ENCODE measurements at places on chromosomes 6 and 20.
A peak's percentile ranks its signal among the peaks of the same experiment; 100 is the strongest.

DNA sequence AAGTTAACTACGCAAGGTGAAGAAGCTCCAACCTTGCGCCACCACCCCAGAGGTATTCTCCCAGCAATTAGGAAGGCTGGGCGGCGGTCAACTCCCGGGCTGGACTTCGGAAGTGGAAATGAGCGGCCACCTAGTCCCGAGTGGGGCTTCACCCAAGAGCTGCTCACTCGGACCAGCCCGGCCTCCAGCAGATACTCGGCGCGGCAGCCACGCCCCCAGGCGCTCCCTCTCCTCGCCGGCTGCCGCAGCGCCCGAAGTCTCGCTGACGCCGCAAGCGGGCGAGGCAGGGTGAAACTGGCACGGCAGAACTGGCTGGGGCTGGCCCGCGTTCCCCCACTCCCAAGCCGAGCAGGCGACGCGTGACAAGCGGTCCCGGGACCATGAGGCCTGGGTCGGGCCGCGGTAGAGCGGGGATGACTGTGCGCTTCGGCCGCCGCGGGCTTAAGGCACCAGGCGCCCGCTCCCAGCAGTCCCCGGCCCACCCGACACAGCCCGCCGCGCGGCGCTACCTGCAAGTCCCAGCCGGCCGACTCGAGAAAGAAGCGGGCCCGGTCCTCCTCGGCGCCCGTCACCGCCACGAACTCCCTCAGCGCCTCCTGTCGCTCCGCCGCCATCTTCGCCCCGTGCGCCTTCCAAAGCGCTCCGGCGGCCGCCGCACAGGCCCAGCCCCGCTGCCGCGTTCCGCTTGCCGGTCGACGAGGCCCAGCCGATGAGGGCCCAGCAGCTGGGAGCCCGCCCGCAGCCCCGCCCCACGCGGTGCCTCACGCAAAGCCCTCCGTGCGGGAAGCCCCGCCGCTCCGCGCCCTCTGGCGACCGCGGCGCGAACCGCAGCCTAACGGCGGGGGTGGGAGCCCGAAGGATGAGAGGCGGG lies at the start of gene NSFL1C:
Gene NSFL1C, minus strand, starts transcription at position 639 of the 871 bp plus-strand sequence. Its CDS starts 25 bp downstream, at position 614.
- peak; percentile 97 for DNase-seq

DNA sequence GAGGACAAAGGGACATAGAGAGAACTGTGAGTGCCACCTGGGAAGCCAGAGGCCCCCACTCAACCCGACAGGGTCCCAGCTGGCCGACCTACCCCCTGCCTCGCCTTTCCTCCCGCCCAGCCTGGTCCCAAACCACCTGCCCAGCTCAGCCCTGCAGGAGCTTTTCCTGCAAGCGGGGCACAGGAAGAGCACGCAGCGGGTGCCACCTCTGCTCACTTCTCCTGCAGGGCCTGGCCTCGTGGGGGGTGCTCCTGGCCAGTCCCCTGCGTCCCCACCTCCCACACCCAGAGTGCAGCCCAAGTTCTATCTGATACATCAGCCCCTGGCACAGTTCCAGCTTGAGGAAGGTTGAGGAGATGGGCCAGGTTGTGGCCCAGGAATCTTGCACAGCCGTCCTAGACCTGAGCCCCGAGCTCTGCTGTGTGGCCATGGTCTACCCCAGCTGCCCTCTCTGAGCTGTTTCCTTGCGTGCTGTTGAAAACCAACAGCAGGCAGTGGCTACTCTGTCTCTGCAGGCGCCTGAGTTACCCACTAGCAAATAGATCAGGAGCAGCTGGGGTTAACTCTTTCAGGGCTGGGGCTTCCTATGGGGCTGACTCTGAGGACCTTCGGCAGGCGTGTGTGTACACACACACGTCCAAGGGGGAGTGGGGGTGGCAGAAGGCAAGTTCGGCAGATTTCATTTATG lies 1.7 kb downstream of the NECAB3 start:
- DNase-seq, result no peak

DNA sequence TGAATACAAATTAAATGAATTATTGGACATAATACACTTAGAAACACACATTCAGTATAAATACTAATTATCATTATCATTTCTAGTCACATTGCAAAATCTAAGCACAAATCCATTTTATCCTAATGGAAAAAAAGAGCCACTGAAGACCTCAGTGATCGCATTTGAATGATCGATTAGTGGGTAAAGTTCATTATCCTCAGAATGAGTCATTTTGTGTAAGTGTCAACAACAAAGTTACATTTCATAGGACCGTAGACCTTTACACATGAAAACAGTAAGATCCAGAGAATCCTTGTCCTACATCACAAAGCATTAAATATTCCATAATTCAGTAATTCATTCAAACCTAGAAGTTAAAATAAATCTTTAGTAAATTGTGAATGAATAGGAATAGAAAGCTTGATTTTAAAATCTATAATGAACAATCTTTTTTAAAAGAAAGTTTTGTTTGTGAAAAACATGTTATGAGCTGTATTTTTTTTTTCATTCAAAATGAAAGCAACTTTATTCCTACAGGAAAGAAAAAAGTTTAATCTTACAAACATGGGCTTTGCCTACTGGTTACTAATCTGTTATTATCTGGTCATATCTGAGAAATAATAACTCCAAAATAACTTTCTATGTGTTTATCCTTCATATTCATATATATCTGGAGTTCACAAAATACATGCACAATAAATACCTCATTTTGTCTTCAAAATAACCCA lies 33.7 kb downstream of the ROS1 start:
- no peak for DNase-seq

- no peak for DNase-seq
Measured at GRCh38 chr6:156617941-156618340, 159.2 kb upstream of the ARID1B start.

GRCh38 chr6:4975506-4975905 lies 28.3 kb downstream of the RPP40 start:
- no peak for DNase-seq

GRCh38 chr20:49635166-49635565 lies 67.2 kb upstream of the PTGIS start:
- no peak for DNase-seq

GRCh38 chr6:52261229-52261628 lies 16.9 kb upstream of the IL17F start:
- DNase-seq, result no peak

DNA sequence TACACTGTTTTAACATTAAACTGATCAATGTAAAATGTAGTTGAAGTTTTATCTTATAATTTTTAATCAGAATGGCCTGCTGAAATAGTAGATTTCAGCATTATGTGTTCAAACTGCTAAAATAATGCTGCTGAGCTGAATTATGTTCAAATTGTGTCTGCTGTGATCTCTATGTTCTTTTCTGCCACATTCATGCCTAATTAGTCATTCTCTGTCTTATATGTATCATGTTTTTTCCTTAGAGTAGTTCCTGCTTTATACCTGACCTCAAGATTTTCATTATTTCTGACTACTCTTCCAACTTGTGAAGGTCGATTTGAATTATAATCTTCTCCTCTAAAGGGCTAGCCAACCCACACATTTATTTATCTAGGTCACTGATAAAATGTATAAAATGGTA lies 476.7 kb upstream of the EPHA7 start:
- no peak for DNase-seq

DNA sequence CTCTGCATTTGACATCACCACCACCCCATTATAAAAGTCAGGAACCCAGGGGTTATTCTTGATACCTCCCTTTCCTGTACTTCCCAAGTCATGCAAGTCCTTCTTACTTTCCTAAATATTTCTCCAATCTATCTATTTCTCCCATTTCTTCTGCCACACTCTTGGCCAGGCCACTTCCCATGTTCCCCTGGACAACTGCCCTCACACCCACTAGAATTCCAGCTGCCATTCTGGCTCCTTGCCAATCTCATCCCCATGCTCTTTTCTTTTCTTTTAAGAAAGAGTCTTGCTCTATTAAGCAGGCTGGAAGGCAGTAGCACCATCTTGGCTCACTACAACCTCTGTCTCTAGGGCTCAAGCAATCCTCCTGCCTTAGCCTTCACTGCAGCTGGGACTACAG lies 15.2 kb downstream of the DEFB132 start:
- DNase-seq, result no peak

DNA sequence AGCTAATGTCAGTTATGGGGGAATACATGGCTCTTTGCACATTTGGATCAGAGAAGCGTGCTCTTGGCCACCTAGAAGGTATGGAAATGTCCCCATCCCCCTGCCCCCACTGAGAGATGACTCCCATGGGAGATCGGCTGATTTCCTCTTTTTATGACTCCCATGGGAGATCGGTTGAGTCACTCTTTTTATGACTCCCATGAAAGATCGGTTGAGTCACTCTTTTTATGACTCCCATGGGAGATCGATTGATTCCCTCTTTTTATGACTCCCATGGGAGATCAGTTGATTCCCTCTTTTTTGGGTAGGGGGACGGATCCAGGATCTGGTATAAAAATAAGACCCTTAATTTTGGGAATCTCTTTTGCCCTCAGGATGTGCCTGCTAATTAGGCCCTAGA lies 10.3 kb upstream of the TAAR9 start:
- DNase-seq, result no peak

- DNase-seq, result no peak
Measured at GRCh38 chr6:33759887-33760629, 13.4 kb upstream of the IP6K3 start.

DNA sequence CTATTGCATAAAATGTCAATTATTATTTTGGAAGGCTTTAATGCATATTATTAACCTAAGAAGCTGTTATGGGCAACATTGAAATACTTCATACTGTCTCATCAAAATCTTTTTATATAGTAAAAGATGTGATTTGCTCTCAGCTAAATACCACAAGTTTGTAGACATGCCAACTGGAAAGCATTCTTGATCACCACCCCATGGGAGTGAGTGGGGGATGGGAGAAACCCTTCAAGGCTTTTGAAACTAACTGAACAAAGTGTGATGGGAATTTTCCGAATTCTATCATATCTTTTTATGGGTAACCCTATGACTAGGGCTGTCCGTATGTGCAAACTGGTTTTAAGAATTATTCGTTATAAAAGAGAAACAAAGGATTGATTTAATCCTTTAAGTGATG lies 377.3 kb upstream of the JAG1 start:
- DNase-seq, result no peak

- no peak for DNase-seq
Measured at GRCh38 chr20:23622839-23623343, 14.9 kb downstream of the CST3 start.

GRCh38 chr6:149701714-149702113 lies 16.2 kb downstream of the LATS1 start:
- no peak for DNase-seq

DNA sequence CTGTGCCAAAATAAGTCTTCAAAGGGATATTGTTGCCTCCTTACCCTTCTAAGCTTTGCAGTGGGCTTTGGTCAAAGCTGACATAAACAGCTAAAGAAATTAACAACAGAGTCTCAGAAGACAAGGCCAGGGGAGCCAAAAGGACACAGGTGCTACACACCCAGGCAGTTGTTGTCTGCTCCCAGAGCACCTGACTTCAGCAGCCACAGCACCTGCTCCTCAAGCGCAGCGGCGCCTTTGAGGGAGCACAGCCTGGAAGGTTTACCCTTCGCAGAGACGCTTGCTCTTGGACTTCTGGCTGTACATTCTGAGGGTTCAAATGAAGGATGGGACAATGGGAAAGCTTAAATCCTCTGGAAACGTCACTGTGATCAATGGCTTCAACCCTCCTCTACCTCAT lies 16.6 kb downstream of the B4GALT5 start:
- DNase-seq, result no peak

DNA sequence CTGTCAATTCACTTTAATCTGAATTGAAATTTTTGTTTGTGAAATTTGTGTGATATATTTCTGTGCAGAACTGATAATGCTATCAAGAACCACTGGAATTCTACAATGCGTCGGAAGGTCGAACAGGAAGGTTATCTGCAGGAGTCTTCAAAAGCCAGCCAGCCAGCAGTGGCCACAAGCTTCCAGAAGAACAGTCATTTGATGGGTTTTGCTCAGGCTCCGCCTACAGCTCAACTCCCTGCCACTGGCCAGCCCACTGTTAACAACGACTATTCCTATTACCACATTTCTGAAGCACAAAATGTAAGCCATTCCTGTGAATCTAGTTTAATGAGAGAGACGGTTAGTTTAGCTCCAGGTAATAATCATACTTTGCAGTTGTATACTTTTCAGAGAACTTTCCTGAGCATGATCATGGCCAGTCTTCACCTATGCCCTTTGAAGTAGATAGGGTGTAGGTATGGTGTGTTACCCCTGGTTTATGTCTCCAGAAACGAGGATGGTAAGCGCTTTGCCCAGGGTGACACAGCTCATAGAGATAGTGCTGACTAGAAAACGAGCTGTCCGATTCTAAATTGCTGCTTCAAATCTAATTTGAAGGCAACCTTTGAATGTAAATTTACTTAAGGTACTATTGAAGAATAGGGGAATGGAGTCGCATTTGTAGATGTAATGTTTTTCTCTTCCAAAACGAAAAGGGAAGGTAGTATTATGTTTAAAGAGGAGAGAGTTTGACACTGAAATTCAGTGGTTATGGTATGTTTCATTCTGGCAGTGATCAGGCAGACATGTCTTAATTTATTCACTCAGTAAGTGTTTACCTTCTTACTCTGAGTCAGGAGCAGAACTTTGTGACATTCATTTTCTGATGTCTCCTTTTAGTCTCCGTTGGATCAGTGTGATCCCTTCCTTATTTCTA lies 11.4 kb downstream of the MYB start:
- DNase-seq, result no peak

- no peak for DNase-seq
Measured at GRCh38 chr6:84763003-84763885, 1.2 kb downstream of the TBX18 start.

GRCh38 chr6:164533045-164533362 lies 776.4 kb downstream of the C6orf118 start:
- DNase-seq, result no peak

DNA sequence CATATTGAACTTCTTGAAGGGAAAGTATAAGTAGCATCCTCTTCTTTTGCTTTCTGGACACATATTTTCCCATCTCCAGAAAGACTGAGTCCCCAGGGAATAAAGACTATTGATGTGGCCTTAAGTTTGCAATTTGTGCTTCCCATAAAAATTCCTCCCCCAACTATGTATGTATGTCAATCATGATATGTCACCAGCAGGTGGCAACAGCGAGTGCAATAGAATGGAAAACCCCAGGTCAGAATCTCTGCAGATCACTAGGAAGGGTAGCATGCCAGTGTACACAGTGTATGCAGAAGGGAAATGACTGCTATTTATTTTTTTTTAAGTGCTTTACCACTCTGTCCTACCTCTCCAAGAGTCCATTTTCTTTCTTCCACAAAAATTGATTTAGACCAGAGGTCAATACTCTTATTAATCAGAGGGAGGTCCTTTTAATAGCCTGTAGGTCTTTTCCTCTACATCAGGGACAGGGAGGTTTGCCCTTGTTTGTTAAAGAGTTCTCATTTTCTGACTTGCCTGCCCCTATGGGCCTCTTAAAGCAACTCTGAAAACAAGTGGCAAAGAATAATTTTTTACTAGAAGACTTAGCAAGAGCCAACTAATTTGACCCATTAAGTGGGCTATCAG lies 61.4 kb downstream of the BMP2 start:
- DNase-seq, result peak; percentile 7

All from stimulated activated CD4-positive, alpha-beta T cell treated with anti-CD3 and anti-CD28 coated beads, Interleukin-4, amount 100 ng/mL, for 1 hour (primary cell).